Activated CD4-positive, alpha-beta T cell treated with anti-CD3 and anti-CD28 coated beads for 48 hours (primary cell): ENCODE measurements at places on chromosomes 16 and 17.

- no peak for DNase-seq
These were observed 84.6 kb downstream of the SPAG9 start for GRCh38 chr17:51036084-51036483.

DNA sequence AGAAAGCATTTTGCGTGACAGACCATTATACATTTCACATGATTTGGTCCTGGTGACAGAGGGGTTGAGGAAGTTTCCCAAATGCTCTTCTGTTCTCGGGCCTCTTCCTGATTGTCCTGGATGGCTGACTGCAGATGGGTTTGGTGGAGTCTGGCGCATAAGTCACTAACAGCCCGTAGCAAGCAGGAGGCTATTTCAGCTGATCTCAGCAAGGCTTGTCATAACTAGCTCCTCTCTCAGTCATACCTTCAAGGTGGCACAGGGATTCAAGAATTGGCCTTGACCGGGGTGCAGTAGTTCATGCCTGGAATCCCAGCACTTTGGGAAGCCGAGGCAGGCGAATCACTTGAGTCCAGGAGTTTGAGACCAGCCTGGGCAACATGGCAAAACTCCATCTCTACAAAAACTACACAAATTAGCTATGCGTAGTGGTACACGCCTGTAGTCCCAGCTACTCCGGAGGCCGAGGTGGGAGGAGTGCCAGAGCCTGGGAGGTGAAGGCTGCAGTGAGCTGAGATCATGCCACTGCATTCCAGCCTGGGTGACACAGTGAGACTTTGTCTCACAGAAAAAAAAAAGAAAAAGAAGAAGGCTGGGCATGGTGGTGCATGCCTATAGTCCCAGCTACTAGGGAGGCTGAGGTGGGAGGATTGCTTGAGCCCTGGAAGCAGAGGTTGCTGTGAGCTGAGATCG is 68.9 kb upstream of the HAS3 start:
- DNase-seq, result no peak

DNA sequence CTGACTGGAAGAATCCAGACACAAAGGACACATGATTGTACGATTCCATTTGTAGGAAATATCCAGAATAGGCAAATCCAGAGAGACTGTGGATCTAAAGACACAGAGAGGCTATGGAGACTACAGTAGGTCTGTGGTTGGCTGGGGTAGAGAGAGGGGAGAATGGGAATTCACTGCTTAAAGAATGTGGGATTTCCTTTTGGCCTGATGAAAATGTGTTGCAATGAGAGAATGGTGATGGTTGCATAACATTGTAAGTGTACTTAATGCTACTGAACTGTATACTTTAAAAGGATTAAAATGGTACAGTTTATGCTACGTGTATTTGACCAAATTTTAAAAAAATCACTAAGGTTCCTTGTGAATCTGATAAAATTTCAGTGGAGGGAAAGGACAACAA is 62.1 kb downstream of the GPRC5B start:
- DNase-seq, result no peak

DNA sequence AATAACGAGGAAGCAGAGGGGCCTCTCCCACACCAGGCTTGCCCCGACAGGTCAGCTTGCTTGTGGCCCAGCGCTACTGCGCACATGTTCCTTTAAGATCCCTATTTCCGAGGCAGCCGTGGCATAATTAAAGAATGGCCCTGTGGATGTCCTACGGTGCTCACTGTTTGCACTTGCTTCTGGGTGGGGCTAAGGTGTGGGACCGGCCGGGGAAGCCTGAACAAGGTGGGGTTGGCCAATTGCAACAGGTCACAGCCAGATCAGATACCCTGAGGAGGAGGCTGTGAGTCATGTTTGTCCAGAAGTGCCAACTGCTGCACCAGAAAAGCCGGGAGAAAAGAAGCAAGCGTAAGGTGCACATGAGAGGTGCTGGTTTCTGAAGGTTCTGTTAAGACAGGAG is 158.5 kb upstream of the CACNG5 start:
- no peak for DNase-seq

- peak; percentile 42 for DNase-seq
These were observed at the start of gene ZNF768 for GRCh38 chr16:30526137-30526822. Gene ZNF768 (minus strand): TSS chr16:30526566. CDS start chr16:30526413, 153 bp downstream.

GRCh38 chr17:37123941-37124820 is 175.4 kb downstream of the AATF start:
- no peak for DNase-seq

DNA sequence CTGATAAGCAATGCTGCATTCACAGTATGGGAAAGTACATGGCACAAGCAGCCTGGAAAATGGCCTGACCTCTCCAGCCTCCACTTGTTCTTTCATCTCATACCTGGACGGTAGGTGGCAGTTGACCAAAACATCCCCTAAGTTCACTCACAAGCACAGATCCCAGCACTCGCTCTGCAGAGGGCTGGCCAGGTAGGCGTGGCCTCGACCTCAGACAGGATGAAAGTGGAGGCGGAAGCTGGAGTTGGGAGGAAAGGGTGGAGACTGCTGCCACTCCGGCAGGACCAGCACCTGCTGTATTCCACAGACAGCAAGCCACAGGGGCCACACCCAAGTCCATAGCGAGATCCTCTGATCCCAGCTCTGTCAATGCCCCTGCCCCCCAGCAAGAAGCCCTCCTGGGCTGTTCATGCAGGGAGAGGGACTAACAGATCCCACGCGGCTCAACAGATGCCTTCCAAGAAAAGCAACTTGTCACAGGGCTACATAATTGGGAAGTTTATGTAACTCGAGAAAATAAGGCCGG is 31.3 kb downstream of the ZCCHC14 start:
- peak; percentile 40 for DNase-seq

- DNase-seq, result no peak
These were observed 714.3 kb downstream of the WWOX start for GRCh38 chr16:78813661-78814311.

- DNase-seq, result no peak
These were observed 225.7 kb downstream of the CBLN1 start for GRCh38 chr16:49055824-49056545.

GRCh38 chr16:87926246-87927194 is 9.8 kb downstream of the CA5A start:
- DNase-seq, result peak; percentile 54

GRCh38 chr16:84658690-84659089 is 10.4 kb downstream of the KLHL36 start:
- no peak for DNase-seq

- no peak for DNase-seq
These were observed 111.6 kb downstream of the GRIN2A start for GRCh38 chr16:10070591-10070990.

- DNase-seq, result no peak
These were observed 130.3 kb downstream of the IRF8 start for GRCh38 chr16:86029131-86029741.

- DNase-seq, result no peak
These were observed 65.7 kb upstream of the KSR1 start for GRCh38 chr17:27390540-27390939.

DNA sequence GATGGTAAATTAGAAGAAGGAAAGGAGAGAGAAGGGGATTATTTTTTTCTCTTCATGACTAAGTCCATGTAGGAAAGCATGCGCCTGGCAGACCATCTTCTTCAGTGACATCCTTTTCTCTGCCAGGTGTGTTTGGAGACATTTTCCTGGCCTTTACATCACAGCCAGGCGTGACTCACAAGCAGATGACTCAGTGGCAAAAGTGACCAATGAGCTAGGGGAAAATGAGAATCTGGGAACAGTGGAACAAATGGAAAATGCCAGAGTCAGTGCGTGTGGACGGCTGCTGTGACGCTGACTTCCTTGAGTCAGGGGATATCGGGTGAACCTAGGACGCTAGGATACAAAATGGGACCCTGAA is 9.4 kb downstream of the KIAA0513 start:
- peak; percentile 17 for DNase-seq
